Smooth muscle cell of the pulmonary artery (primary cell): ENCODE measurements at places on chromosomes 5 and 9. TPM values are rescaled to one million over a fixed set of nuclear protein-coding genes. Genes with fewer than 3 reads are reported as not detected.

Gene MLANA
- not detected in 2 replicates for total RNA-seq

Gene EPB41L4B
- 0.39 and 0.66 TPM in 2 replicates for total RNA-seq

Gene NPDC1
- 21.6 and 66.1 TPM in 2 replicates for total RNA-seq

Gene HMHB1
- not detected in 2 replicates for total RNA-seq

Gene CCDC183
- 0.52 and 0.89 TPM in 2 replicates for total RNA-seq
